ENCODE measurements at places on chromosomes 5 and 9.

GRCh38 chr9:99506747-99507348 is 284.8 kb downstream of the SEC61B start:
- no peak for DNase-seq

GRCh38 chr5:179254638-179255271 is 90.5 kb downstream of the ADAMTS2 start:
- DNase-seq: no peak

DNA sequence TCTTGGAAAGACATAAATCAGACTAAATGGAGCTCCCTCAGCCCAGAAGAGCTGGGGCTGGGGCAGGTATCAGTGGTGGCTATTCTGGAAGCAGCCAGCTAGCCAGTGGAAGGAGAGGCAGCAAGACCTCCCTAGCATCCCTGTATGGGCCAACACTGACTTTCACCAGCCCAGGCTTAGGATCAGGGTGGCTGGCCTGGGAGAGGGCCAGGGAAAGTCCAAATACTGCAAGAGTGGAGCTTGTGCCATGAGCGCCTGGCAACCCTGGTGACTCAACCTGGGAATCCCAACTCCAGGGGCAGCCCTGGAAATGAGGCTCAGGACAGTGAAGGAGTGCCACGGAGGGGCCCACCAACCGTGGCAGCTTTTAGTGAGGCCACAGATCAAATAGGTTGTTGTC is 7.6 kb upstream of the IRF1 start:
- no peak for DNase-seq

- DNase-seq: no peak
Observed at GRCh38 chr5:172839669-172840431, 5.8 kb downstream of the ERGIC1 start.

DNA sequence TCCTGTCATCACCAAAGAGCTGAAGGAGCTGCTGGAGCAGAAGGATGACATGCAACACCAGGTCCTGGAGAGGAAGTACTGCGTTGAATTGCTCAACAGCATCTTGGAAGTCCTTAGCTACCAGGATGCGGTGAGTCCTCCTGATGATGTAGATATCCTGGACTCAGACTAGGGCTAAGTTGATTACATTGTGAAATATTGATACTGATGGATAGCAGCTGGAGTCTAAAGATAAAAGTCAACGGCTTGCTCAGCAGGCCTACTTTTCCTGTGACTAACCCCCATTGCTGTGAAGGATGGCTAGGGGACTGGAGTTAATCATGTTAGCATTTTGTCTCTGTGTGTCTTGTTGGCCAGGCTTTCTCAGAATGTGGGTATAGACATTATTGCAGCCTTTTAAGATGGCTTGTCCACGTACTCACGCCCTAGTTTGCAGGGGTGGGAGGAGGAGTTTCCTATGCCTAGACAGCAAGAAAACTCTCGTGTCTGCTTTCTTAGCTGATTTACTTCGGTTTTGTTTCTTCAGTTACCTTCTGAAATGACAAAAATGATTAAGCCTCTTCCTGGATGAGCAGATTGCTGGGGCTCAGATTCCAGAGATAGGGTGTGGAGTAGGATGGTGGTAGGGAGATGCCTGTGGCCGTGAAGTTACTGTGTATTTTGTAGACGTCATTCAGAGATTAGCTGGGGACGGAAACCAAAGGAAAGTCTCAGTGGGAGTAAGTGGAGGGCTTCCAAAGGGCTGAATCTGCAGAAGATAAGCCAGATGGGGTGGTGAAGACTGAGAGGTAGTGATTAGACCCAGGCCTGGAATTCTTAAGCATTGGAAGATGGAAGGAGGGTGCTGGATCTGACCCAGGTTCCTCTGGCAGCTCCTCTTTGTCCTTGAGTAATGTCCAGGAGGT is 166.3 kb downstream of the DOCK2 start:
- DNase-seq: no peak

GRCh38 chr9:83153030-83153429 is 90.1 kb upstream of the RASEF start:
- DNase-seq: no peak

GRCh38 chr5:143402553-143403333 is 743 bp downstream of the NR3C1 start:
- DNase-seq: peak; percentile 19

- DNase-seq: no peak
Observed at GRCh38 chr5:21910731-21911130, 942.4 kb downstream of the CDH12 start.

DNA sequence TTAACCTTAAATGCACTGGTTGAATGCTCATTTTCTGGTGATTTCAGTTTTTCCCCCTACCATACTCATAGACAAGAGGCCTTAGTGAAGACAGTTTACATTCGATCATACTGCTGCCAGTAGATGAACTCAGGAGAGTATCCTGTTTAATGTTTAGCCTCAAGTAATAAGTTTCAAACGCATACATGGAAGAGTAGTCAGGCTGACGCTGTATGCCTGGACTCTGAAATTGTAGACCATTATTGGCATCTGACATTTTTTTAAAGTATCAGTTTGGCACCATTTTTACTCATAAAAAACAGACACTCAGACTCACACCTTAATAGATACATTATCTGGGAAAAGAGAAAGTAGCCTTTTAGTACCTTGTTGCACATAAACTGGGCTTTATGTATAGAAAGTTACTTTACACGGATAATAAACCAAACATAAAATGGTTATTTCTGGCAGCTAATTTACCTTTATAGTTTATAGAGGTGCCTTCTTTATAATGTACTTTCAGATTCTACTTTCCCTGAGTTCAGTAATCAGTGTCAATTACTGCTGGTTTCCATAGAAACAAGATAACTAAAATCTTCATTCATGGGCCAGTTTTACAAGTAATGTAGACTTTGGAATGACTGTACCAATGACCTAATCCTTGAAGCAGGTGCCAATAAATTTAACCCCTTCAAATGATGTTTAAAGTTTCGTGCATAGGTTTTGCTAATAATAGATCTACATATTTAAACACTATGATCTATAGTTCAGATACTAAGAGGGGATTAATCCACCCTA is 183.8 kb upstream of the ITGA1 start:
- DNase-seq: no peak

DNA sequence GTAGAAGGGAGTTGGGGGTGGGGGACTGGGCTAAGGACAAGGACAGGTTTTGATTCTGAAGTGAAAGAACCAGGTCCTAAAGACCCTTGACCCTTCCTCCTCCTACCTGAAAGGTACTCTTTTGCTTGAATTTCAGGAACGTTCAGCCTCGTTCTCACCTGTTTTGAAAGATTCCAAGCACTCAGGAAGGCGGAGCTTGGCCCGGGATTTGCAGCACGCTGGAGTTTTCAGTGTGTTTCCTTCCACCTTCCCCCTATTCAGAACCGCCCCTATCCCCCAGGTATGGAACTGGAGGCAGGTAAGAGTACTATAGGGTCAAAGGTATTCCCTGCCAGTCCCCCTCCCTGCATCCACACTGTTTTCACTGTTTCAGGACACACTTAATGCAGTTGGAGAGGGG is 7.1 kb downstream of the EGR1 start:
- DNase-seq: no peak

DNA sequence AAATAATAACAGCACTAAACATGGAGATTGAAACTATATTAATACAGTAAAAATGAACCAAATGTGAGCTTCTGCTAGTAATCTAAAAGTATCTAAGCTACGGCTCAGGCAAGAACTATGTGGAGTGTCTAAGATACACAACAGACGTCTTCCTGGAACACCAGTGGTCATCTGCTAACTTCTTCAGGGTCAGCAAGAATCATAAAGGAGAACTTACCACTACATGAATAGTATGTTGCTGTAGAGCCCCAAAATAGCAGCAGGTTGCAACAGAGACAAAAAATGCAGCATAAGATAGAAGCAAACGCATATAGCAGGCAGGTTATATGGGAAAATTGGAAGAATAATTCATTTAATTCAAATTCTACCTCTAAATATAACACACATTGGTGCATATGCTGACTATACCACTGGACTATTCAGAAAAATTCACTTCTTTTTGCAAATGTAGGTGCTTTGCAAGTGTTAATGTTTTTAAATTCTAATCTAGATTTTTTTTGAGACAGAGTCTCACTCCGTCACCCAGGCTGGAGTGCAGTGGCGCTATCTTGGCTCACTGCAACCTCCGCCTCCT is 27.1 kb downstream of the DCTN4 start:
- DNase-seq: no peak

- DNase-seq: no peak
Observed at GRCh38 chr5:117188211-117188610, 613.6 kb upstream of the SEMA6A start.

- no peak for DNase-seq
Observed at GRCh38 chr5:90054612-90055011, 354.9 kb downstream of the CETN3 start.

DNA sequence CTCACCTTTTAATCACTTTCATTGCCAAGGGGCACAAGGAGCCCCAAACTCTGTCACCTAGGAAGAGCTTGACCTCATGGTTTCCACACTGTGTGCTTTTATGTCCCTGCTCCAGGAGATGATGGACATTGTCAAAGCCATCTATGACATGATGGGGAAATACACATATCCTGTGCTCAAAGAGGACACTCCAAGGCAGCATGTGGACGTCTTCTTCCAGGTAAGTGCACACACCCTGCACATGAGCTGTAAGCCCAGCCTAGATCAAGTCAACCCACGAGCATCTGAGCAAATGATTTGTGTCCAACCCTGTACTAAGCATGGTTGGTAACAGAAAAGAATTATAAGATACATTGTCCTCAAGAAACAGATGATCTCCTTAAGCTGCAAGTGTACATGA is 50.8 kb upstream of the GABRP start:
- DNase-seq: no peak

DNA sequence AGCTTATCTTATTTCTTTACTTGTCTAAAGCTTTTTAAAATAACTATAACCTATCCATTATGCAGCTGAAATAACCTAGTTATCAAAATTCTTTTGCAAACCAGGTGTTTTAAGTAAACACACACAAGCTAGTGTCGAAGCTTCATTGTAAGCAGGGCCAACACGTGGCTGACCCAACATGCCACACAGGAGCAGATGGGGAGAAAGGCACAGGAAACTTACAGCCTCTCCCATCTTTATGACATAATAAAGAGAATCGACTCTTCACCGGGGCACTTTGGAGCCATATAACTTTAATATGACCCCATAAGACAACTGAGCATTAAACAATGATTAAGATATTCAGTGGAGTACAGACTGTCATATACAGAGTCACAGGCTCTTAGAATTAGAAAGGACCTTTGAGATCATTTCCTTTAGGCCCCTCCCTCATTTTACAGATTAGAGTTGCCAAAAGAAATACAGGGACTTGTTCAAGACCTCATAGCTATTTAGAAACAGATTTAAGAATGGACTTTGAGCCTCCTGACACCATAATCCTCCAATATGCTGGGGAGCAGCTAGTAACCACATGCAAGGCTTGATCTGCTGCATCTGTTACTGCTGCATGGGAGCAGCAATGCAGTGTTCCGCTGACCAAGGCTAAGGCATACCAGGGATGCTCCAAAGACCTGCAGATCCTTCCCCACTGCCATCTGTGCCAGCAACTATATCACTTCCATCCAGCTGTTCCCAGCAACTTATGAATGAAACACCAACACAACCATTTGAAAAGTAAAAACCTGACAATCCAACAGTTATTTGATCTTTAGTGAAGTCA is 75.4 kb downstream of the RASEF start:
- no peak for DNase-seq

DNA sequence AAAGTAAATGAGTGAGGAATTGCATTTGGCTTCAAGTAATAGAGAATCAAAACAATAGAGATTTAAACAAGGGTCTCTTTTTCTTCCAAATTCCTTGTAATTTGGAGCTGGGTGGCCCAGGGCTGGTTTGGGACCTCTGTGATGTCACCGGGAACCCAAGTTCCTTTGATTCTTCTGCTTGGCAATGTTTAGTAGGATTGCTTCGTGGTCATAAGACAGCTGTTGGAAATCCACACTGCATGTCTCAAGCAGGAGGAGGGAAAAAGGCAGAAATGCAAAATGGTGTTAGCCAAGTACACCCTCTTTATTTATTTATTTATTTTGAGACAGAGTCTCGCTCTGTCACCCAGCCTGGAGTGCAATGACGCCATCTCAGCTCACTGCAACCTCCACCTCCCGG is 72.6 kb upstream of the IL12B start:
- DNase-seq: no peak

DNA sequence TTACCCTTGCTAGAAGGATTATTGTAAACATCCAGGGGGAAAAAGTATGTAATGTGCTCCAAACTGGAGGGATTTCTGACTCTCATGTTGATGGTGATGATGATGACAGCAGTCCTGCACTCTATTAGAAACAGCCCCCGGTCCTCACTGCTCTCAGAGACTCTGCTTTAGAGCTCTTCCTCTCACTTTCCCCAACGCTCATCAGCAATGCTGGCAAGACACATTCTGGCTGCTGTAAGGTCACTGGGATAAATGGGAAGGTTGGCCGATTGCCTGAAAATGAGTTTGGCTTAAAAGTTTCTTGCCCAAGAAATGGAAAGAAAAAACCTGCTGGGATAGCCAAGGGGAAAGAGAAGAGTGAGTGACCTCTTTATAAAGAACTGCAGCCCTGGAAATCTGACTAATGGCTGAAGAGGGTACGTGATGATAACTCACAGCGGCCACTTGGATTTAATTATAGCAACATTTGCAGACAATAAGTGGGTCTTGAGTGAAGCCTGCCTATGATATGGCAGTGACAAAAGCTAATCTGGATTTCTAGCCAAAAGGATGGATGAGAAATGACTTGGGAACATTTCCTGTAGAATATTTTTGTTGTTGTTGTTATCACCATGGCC is 235.8 kb downstream of the TMEM38B start:
- no peak for DNase-seq

GRCh38 chr5:53934151-53934820 is 373.8 kb downstream of the NDUFS4 start:
- DNase-seq: no peak

GRCh38 chr5:169222934-169223594 is 77.9 kb downstream of the SLIT3 start:
- no peak for DNase-seq

GRCh38 chr5:86866036-86866435 is 248.3 kb downstream of the COX7C start:
- DNase-seq: no peak

DNA sequence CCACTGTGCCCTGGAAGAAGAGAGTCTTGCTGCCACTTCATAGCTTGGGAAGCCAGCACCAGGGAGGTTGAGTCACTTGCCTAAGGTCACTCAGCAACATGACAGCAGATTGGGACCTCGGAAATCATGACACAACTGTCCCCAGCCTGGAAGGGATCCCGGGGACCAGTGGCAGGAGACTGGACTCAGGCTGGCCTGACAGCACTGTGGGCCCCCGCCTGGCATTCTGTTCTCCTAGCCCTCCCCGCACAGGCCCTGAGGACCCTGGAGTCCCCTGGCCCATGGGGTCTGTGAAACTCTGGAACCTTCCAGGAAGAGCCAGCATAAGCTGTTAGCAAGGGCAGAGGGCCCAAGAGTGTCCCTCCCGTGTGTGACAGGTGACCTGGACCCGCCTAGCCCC is 64.9 kb downstream of the COL5A1 start:
- DNase-seq: no peak

DNA sequence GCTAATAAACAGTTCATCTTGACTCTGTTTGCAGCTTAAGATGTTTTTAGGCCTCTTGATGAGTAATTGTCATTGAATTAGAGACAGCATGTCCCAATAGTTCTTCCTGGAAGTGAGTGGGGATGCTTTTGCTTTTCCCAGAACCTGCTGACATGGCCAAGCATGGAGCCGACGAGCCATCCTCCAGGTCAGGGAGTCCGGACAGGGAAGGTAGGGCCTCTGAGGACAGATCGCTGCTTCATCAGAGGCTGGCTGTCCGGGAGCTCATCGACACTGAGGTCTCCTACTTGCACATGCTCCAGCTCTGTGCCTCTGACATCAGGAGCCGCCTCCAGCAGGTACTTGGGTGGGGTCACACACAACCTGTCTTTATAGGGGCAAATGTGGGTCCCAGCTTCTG is 16.3 kb downstream of the ARHGEF37 start:
- no peak for DNase-seq

Measured in activated T-cell treated with anti-CD3 and anti-CD28 coated beads for 1 hour (primary cell).